ENCODE measurements at places on chromosomes 12 and 14.

- no peak for DNase-seq
Measured at GRCh38 chr12:91216871-91217270, 34.3 kb upstream of the DCN start.

DNA sequence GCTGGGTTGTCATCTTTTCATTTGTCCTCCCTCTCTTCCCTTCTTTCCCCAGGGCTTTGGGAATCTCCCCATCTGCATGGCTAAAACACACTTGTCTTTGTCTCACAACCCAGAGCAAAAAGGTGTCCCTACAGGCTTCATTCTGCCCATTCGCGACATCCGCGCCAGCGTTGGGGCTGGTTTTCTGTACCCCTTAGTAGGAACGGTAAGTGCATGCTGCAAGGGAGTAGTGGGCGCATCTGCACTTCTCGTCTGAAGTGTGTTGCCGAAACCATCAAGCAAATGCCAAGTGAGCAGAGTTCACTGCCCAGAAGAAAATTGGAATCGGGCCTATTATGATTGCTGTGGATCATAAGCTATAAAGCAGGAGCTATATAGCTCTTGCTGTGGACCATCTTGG lies 10.6 kb upstream of the AKAP5 start:
- no peak for DNase-seq

- no peak for DNase-seq
Measured at GRCh38 chr14:38290601-38291188, 34.8 kb upstream of the CLEC14A start.

GRCh38 chr14:51884086-51884927 lies 23.9 kb downstream of the GNG2 start:
- no peak for DNase-seq

GRCh38 chr12:132362996-132363660 lies 33.7 kb upstream of the GALNT9 start:
- no peak for DNase-seq

- DNase-seq: no peak
Measured at GRCh38 chr12:52045794-52046199, 5.4 kb upstream of the NR4A1 start.

DNA sequence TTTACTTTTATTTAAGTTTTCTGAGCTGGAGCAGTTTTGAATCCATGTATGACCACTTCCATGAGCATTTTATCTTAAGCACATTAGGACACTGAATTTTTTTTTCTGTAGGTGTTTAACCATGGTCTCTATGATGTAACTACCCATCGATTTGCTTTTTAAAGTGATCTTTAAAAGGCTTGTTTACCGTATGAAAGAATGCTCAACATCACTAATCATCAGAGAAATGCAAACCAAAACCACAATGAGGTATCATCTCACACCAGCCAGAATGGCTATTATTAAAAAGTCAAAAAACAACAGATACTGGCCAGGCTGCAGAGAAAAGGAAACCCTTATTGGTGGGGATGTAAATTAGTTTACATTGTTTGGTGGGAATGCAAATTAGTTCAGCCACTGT lies 23.0 kb downstream of the GLRX5 start:
- DNase-seq: no peak

GRCh38 chr14:68981539-68981976 lies 2.5 kb upstream of the ACTN1 start:
- DNase-seq: no peak

- DNase-seq: no peak
Measured at GRCh38 chr12:113326775-113327395, 8.0 kb downstream of the SLC8B1 start.

- no peak for DNase-seq
Measured at GRCh38 chr12:30218073-30218472, 434.3 kb upstream of the TMTC1 start.

GRCh38 chr14:56082880-56083279 lies 35.3 kb upstream of the PELI2 start:
- DNase-seq: no peak

GRCh38 chr12:52645982-52646381 lies 6.0 kb downstream of the KRT2 start:
- DNase-seq: no peak

- no peak for DNase-seq
Measured at GRCh38 chr12:863285-863684, 86.2 kb downstream of the RAD52 start.

DNA sequence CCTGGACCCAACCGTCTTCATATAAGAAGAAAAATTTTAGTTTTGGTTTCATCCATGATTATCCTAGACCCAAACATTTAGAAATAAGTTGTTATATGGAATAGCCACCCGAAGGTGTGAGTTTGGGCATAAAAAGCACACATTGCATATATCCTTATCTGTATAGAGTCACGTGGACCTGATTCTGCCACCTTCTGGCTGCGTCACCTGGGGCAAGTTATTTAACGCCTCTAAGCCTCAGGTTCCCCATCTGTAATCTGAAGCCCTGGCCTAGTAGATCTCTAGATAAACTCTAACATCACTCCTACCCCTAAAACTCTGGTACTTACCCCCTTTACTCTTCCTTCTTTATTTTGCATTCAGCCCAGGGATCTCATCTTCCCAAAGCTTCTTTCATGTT lies 14.3 kb upstream of the KRT5 start:
- no peak for DNase-seq

GRCh38 chr14:72444701-72445100 lies 449.2 kb downstream of the DPF3 start:
- no peak for DNase-seq

GRCh38 chr12:125473501-125473900 lies 408.3 kb downstream of the AACS start:
- no peak for DNase-seq

- no peak for DNase-seq
Measured at GRCh38 chr14:94612580-94613554, 676 bp downstream of the SERPINA3 start.

GRCh38 chr14:26719514-26719913 lies 121.7 kb upstream of the NOVA1 start:
- DNase-seq: no peak

- no peak for DNase-seq
Measured at GRCh38 chr12:80966001-80966400, 28.3 kb upstream of the LIN7A start.

- DNase-seq: no peak
Measured at GRCh38 chr12:18551106-18551505, 186.7 kb downstream of the PLCZ1 start.

DNA sequence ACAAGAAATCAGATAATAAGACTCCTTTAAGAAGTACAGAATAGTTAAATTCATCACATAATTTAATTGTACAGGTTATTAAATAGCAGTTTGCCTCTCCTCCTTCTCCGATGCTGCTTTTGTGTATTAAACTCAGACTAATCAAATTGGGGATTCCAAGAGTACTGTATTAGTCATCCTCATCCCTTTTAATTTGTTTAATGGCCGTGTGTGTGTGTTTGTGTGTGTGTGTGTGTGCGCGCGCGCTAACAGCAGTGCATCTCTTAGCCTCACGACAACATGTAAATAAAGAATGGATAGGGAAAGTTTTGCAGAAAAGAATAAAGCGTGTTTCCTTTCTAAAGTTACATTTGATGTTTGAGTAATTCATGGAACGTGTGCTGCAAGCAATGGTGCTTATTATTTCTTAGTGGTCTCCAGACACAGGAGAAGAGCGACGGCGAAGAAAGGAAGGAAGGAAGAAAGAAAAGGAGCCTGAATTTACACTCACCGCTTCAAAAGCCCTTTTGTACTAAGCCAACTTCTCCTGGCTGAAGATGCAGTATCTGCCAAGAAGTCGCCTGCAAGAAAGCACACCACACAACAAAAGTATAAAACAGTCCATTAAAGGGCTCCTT lies 220.3 kb downstream of the ASCL1 start:
- DNase-seq: no peak

DNA sequence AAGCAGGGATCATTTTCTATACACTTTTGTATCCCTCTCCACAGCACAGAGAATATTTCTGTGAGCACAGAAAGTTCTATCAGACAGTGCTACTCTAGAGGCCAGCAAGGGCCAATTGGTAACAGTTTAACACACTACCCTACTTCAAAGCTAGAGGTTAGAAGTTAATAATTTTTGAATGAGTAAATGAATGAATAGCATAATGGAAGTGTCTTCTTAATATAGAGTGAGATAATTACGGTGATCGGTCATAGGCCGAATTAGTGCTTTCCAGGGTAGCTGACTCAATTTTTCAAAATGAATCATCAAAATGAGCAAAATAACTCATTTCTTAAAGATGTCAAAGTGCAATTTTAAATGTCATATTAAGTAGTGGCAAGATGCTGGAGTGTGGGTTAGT lies 67.0 kb upstream of the CCDC198 start:
- no peak for DNase-seq

DNA sequence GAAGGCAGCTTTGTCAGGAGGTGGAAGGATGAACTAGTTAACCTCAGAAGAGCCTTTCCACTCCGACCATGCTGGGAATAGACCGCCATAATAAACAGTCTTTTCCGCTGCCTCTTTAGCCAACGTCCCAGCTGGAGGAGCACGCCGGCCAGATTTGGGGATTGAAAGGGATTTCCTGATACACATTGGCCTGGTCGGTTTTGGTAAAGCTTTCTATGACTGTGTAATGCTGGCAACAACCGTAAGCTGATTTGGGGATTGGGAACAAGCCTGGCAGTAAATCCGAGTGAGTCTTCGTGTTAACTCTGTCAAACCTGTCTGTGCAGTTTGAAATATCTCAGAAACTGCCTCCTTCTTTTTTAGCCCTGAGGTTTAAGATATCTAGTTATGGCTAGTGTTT lies 87.0 kb downstream of the DAD1 start:
- no peak for DNase-seq

- DNase-seq: no peak
Measured at GRCh38 chr12:132140501-132140900, 3.6 kb downstream of the DDX51 start.

GRCh38 chr12:1329784-1330476 lies 264.5 kb downstream of the FBXL14 start:
- DNase-seq: no peak

DNA sequence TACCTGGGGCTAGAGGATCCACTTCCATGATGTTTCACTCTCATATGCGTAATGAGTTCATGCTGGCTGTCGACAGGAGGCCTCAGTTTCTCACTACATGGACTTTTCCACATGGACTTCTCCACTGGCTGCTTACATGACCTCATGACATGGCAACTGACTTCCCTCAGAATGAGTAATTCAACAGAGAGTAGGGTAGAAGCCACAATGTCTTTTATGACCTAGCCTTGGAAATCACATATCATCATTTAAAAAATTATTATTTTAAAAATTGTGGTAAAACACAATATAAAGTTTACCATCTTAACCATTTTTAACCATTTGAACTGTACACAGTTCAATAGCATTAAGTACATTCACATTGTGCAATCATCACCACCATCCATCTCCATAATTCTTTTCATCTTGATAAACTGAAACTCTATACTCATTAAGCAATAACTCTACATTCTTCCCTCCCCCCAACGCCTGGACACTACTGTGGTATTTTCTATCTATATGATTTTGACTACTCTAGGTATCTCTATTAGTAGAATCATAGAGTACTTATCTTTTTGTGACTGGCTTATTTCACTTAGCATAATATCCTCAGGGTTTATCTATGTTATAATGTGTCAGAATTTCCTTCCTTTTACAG lies 144.5 kb downstream of the TGFB3 start:
- no peak for DNase-seq

GRCh38 chr14:63224196-63224595 lies 20.0 kb downstream of the RHOJ start:
- DNase-seq: no peak

- no peak for DNase-seq
Measured at GRCh38 chr14:100297320-100298300, 8.6 kb downstream of the SLC25A29 start.

DNA sequence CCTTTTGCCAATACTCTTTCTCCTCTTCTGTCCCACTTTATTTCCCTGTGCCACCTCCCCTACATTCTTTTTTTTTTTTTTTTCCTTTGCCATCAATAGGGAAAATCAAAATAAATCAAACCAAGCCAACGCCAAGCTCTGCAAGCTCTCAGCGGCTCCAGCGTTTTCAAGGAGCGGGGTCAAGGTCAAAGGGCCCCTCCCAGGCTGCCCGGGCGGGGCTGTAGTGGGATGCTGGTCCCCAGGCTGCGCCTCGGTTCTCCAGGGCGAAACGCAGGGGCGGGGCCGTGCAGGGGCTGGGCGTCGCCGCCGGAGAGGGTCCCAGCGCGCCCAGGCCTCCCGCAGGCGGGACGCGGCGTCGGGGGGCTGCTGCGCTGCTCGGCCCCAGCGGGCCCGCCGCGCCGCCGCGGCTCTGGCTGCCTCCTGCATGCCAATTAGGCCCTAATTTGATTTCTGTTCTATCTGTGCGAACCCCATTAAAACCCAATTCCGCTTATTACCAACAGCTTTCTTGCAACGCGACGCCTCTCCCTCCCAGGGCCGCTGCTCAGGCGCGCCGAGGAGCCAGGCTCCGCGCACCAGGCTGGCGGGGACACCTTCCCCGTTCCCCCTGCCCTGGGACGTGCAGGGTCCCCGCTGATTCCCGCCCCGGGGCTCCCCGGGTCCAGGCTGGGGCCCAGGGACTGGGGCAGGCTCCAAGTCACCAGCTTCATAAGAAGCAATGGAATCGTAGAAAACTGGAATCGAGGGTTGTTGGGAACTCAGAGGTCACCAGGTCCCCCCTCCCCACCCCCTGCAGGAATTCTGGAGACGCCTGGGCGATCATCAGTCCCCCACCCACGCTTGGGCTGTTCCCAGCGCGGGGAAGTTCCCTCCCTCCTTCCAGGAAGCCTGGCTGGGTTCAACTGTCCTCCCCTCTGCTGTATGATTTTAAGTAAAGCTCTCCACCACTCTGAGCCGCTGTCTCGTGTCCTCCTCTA lies 50.7 kb upstream of the MAP1LC3B2 start:
- peak; percentile 21 for DNase-seq

GRCh38 chr12:7047306-7047705 lies 13.2 kb upstream of the C1S start:
- no peak for DNase-seq

DNA sequence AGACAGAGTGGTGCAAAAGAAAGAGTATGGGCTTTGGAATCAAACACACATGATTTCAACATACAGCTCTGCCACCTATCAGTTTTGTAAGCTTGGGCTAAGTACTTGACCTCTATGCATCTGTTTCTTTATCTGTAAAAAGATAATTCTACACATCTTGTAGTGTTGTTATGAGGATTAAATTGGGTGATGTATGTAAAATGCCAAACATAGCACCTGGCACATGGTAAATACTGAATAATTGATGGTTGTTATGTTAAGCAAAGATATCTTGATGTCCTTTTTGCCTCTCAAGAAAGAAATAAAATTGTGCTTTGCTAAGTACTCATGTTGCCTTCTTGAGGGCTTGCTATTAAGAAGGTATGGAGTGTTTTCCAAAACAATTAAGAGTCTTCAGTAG lies 2.3 kb upstream of the CSRP2 start:
- DNase-seq: no peak

Measured in stimulated activated CD8-positive, alpha-beta memory T cell treated with anti-CD3 and anti-CD28 coated beads, Interleukin-15, amount 100 ng/mL, for 48 hours (primary cell).